ENCODE measurements at places on chromosomes 3 and 15.

DNA sequence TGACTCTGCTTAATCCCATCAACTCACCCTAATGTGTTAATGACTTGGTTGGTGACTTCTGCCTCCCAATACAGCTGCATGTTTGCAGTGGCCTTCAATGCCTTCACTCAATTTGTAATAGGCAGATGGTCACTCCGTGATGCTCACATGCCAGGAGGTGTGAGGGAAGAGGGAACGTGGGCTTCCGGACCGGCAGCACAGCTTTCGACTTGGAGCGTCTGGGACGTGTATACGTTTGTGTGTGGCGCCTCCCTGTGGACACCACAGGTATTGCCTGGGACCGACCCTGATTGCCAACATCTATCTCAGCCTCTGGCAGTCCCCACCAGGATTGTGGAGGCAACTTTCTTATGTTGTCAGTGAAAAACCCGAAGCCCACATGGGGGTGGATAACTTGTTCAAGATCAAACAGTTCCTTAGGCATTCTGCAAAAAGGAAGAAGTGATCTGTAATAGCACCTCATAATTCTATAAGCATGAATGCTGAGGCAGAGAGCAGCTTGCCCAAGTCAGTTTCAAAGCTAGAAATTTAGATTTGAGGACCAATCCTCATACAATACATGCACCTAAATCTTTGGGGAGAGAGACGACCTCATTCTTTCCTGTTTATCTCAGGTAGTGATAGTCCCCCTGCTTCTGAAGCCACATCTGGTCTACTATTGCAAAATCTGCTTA lies 16.9 kb downstream of the MRPL46 start:
- DNase-seq, result peak; percentile 52

- DNase-seq, result no peak
Observed at GRCh38 chr15:79221696-79222095, 60.8 kb upstream of the ANKRD34C start.

- no peak for DNase-seq
Observed at GRCh38 chr3:42752961-42753360, 20.1 kb downstream of the CCDC13 start.

GRCh38 chr15:58332676-58333400 lies 99.0 kb upstream of the LIPC start:
- DNase-seq, result no peak

GRCh38 chr3:60186359-60186758 lies 1064.9 kb downstream of the FHIT start:
- no peak for DNase-seq

DNA sequence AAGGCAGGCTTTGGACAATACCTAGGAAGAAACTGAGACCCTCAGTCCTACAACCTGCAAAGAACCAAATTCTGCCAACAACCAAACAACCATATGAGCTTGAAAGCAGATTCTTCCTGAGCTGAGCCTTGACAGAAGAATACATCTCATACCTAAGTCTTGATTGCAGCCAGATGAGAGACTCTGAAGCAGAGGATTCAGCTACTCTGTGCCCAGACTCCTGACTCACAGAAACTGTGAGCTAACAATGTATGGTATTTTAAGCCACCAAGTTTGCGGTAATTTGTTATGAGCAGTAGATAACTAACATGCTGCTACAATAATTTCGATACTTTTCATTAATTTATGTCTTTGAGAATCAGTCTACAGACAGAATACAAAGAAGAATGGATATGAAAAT lies 325.1 kb upstream of the CBLB start:
- DNase-seq, result no peak

DNA sequence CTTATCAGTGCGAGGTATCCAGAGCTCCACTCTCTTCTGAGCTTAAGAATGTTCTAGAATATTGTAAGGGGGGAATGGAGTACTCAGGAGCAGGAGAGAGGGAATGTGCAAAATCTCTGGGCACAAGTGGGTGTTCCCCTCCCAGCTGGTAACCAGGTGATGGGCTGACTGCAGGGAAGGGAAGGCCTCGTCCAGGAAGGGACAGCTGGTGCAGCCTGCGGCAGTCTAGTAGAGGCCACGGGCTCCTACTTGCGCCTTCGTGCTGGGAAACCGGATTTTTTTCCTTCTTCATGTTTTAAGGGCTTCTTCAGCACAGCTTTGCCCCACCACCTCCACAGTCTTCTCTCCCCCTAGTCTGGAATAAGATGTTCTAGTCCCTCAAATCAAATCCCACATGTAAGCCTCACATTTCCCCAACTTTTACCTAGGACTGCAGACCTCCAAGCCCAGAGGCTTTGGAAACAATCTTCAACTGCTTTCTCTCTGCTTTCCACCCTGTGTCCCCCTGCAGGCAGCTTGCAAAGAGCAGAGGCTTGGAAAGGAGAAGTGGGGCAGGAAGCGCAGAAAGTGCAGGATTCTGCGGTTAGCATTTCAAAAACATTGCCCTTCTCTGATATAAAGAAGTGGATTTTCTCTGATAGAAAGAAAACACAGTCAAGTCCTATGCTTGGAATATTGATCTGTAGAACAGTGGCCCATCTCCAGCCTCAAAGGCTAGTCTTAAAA lies 11.9 kb upstream of the CGNL1 start:
- DNase-seq, result no peak

DNA sequence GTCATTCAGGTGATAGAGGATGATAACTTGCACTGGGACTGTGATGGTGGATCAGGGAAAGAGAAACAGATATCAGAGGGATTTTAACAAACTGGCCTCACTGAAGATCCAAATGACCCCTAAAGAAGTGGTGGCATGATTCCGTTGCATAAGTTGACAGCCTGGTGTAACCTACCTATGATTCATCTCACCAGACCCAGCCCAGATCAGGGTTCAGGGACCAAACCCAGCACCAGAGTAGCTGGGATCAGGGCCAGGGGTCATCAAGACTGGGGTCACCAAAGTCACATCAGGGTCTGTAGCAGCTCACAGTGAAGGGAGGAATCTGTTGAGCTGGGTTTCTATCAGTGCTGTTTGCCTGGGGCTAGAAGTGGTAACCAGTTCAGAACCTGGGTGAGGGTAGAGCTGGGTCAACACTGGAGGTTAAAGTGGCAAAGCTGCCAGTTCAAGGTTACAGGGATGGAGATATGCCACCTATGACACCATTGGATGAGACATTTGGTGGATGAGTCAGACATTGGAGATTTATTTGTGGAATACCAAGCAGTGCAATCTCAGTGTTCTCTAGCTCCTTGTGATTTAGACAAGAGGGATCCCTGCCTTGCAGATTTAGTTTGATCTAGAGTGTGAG lies 35.9 kb downstream of the CASR start:
- DNase-seq, result no peak

DNA sequence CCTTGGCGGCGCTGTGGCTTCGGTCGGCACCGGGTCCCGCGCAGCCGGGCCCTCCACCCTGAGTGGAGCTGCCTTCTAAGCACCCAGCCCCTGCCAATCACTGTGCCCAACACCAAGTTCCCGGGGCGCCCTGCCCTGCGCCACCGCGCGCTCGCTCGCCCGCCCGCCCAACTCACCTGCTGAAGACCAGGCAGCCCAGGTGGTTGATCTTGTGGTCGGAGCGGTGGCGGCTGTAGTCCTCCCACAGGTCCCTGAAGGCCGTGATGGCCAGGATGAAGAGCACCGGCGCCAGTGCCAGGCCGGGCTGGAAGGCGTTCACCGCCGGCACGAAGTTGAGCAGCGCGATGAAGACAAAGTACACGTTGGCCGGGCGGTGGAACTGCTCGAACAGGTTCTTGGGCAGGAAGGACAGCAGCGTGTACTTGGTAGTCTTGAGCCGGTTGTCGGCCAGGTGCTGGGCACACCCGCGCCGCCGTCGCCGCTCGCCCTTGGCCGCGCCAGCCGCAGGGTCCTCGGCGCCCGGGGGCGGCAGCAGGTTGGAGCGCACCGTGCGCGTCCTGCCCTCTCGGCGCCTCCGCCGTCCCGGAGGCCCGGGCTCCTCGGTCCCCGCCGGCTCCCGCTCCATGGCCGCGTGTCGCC lies 536 bp downstream of the ATP10A start:
- DNase-seq, result no peak

GRCh38 chr3:76266511-76266910 lies 481.2 kb upstream of the ZNF717 start:
- DNase-seq, result no peak

- no peak for DNase-seq
Observed at GRCh38 chr3:30658328-30659052, 52.1 kb downstream of the TGFBR2 start.

DNA sequence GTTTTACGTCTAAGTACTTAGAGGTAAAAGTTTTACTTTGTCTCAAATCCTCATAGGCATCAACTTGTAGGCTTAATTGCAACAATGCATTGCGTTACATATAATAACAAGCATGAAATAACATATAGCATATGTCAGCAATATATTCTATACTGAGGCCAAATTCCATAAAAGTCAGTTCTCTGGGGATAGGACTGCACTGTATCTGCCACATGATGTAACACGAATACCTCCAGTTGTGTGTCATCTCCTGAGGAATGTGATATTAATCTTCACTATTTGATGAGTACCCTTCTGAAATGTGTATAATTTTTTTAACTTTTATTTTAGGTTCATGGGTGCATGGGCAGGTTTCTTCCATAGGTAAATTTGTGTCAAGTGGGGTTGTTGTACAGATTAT lies 126.4 kb downstream of the IMPG2 start:
- no peak for DNase-seq

DNA sequence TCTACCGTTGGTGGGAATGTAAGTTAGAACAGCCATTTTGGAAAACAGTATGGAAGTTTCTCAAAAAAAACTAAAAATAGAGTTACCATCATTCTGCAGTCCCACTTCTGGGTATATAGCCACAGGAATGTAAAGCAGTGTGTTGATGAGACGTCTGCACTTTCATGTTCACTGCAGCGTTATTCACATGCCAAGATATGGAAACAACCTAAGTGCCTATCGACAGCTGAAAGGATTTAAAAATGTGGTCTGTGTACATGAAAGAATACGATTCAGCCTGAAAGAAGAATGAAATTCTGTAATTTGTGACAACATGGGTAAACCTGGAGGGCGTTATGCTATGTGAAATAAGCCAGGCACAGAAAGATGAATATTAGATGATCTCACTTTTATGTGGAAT lies 157.7 kb downstream of the THSD4 start:
- no peak for DNase-seq

DNA sequence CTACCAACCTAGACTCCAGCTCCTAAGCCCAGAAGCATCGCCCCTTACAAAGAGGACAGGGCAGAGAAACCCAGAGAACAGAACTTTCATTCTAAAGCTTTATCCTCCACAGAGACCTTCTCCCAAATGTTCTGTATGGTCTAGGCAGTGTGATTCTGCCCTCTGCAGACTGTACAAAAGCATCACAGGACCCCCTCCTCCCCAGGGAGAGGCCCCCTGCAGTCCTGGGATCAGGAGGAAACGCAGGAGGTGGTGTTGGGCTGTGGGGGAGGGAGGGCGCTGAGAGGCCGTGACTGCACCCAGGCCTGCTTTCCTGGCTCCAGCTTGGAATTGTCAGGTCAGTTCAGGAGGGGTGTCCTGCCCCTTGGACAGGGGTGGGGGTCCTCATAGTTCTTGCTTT lies 101.3 kb downstream of the DGKG start:
- no peak for DNase-seq

GRCh38 chr3:10428406-10429091 lies 76.8 kb downstream of the ATP2B2 start:
- DNase-seq, result no peak

GRCh38 chr3:4981294-4981664 lies 2.0 kb downstream of the BHLHE40 start:
- no peak for DNase-seq

- no peak for DNase-seq
Observed at GRCh38 chr3:39103324-39103693, 4.1 kb downstream of the GORASP1 start.

DNA sequence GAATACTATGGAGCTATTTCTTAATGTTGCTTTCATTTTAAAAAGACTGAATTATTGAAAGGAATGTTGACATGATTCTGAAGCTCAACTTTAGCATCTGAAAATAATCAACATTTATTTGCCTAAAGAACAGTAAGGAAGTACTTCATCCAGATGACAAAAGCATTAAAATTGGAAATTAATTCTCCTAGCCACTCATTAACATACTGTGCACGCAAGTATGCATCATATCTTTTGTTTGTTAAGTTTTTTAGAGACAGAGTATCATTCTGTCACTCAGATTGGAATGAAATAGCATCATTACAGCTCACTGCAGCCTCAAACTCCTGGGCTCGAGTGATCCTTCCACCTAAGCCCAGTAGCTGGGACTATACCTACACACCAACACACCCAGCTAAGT lies 632.1 kb upstream of the ALCAM start:
- DNase-seq, result no peak

- no peak for DNase-seq
Observed at GRCh38 chr15:84934942-84935729, 46.5 kb upstream of the PDE8A start.

- DNase-seq, result no peak
Observed at GRCh38 chr3:72907131-72907711, 19.4 kb downstream of the GXYLT2 start.

DNA sequence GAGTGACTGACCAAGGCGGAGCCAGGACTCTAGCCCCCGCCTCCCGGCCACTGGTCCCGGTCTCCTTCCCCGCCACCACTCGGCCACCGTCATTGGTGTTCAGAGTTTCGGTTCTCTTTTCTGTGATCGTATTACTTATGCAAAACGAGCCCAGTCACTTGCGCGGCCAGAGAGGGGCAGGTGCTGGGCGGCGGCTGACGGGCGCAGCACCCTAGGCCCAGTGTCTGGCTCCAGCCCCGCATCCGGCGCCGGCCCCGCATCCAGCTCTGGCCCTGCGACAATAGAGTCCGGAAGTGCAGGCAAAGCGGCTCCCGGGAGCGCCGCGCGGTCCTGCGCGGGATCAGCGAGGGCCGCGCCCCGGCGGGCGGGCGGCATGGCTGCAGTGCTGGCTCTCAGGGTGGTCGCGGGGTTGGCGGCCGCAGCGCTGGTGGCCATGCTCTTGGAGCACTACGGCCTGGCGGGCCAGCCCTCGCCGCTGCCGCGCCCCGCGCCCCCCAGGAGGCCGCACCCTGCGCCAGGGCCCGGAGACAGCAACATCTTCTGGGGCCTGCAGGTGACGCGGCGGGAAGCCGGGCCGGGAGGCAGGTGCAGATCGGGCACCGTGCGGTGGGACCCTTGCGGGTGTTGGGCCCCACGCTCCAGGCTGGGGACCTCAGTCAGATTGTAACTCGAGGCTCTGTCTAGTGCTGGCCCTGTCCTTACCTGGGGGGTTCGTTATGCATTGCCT lies at the start of gene TMEM62:
Gene TMEM62, plus strand, starts transcription at position 157 of the 727 bp plus-strand sequence. Its CDS starts 217 bp downstream, at position 374.
- peak; percentile 19 for DNase-seq
